Effector CD8-positive, alpha-beta T cell (primary cell): ENCODE measurements at places on chromosomes 2 and 18.

DNA sequence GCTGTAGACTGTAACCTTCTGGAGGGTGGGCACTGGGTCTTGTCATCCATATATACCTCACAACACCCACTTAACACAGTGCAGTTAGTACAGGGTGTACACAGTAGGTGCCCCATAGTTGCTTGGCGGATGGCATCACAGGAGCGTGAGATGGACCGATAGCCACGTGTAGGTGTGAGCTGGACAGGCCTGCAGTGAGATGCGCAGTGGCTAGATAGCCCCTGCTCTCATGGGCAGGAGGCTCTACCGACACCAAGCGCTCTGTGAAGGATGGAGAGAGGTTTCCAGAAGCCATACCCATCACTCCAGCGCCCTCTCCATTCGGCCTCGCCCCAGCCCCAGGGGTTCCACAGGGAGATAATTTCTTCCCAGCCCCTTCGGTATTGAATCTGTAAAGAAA, 49.5 kb downstream of the CAPN13 start:
- DNase-seq = no peak

- DNase-seq = no peak
Observed at GRCh38 chr2:128385365-128385764, 66.7 kb upstream of the HS6ST1 start.

DNA sequence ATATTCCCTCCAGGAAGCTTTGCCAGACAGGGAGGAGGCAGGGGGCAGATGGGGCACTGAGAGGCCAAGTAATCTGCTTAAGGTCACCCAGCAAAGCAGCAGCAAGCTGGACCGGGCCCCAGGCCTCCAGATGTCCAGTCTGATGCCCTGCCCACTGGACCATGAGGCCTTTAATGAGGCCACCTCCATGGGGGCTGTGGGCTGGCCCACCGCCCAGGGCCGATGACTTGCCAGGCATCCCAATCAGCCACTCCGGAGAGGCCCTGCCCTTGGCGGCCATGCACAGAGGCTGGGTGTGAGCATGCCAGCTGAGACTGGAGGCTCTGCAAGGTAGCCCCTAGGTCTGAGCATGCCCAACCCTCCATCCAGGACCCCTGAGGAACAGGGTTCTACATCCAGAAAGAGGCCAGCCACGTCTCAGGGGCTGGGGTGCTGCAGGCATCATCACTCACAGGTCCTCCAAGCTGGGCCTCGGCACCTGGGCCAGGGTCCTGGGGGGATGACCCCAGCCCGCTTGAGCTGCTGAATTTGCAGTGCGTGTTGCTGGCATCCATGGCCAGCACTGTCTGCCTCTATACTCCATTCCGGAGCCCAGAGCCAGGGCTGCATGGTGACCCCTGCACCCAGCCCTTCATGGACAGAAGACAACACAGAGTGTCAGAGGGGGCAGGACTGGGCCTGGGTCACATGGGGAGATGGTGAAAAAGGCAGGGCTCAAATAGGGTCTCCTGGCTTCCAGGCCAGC, 164.2 kb downstream of the INHBB start:
- DNase-seq = no peak

DNA sequence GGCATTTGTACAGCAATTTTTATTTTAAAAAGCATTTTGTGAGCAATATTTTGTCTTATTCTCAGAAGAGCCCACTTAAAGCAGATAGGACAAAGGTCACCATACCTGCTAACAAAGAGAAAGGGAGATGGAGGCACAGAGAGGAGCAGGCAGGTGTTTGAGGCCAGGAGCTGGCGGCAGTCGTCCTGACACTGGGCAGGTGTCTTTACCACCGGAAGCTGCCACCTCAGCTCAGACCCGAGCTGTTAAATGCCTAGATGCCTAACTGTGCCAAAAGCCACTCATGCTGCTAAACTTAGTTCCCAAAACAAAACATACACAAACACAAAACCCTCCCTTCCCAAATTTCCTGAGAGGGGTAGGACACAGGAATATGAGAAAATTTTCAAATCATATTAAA, 120.9 kb downstream of the CNTNAP5 start:
- no peak for DNase-seq

GRCh38 chr2:126996378-126996699, 97.6 kb downstream of the TEX51 start:
- no peak for DNase-seq

DNA sequence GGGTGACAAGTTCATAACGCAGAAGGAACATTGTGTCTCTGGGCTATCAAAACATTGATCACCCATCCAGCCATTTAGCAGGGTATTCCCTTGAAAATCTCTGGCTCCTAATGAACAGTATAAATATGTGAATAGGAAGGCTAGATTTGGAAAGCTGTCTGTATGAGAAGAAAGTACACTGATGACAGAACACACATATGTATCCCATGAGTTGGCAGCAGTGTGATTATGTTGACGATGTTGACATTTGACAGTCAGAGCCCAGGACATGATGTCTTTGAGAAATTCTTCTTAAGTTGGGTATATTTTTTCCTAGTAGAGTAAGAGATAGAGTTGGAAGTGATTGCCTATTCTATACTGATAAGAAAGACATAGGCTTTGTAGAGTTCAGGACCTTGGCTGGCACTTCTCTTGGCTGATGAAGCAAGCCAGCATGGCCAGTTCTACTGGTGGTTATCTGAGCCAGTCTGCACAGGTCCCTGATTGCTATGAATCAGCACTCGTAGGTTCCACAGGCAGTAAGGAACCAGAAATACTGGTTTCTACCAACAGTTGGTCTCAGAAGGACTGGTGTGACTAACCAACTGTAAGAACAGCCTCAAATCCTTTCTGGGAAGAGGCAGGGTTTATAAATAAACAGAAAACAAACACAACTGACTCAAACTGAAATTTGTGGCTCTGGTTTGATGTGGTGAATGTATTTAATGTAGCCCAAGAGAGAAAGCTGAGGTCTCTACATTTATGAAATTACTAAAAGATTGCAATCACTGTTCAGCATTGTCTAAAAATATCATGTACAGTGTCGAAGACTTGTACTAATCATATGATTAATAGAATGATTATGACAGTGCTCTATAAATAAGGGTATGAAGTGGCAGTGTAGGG, 43.9 kb upstream of the RAPH1 start:
- DNase-seq = no peak

GRCh38 chr2:217218269-217219163, 358.7 kb upstream of the TNP1 start:
- no peak for DNase-seq
